ENCODE measurements at places on chromosomes 1 and 21.

DNA sequence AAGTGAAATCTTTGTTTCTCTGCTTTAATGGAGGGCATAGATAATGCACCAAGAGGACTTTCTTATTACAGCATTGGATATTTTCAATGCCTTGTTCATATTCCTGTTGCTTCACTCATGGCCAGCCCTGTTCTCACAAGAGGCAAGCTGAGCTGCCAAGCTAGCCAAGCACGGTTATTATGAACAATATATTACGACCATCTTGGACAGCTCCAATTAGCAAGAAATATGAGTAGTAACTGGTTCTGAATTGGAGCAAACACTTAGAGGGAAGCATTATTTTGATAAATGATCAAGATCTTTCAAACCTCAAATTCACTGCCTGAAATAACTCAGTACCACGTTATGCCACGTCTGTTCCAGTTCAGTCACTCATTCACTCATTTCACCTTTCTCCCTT is 159.8 kb downstream of the SETD4 start:
- no peak for DNase-seq

DNA sequence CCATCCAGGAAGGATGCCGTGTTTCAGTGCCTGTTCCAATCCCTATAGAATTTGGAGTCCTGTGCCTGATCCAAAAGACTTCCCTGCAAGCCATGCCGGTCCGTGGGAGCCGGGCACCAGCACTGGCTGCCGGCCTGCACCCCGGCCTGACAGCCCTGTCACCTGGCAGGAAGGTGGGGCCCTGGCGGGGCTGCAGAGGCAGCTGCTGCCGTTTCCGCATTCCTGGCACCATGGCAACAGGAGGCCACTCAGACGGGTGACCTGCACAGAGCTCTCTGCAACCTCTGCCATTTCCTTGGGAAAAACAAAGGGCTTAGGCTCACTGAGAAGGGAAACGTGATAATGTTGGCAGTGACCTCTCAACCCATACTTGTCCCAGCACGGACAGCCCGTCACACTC is 63.2 kb upstream of the TMEM51 start:
- DNase-seq, result peak; percentile 97

DNA sequence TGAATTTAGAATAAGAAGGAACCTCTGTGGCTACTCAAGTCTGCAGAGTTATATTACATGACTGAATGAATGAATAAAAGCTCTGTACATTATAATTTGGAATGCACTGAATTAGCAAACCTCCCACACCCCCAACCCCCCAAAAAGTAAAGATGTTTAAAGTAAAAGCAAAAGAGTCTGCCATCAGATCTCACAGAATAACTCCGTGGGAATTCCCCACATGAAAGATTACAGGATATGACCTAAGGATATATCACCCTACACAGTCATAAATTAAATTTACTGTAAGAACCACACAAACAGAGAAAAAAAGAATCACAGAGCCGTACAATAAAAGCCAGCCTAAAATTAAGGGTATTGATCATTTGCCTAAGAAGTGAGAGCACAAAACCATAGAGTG is 587.3 kb downstream of the PTPRC start:
- DNase-seq, result no peak

GRCh38 chr1:86015375-86015774 is 141.2 kb downstream of the COL24A1 start:
- no peak for DNase-seq

- no peak for DNase-seq
Measured at GRCh38 chr1:63981408-63981773, 207.6 kb downstream of the ROR1 start.

DNA sequence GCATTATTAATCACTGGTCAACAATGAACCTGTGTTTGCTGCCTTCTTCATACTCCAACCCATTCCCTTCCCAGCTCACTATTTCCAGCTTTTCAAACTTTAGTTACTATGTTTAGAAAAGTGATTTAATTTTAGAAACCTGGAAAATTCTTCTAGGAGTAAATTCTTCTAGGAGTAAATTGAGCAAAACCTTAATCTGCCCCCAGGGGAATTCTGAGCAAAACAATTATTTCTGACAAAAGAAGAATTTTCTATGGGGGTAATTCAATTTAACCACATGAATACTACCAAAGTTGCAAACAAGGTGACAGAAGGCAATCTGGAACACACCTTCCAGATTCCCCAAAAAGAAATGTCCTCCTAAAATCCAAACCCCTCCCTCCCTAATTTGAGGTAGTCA is 1.8 kb downstream of the LUZP1 start:
- no peak for DNase-seq

- no peak for DNase-seq
Measured at GRCh38 chr1:192984080-192984479, 75.1 kb downstream of the UCHL5 start.

All from NCI-H510A (cell line).